ENCODE measurements at places on chromosomes 5 and 9.

- no peak for DNase-seq
Observed at GRCh38 chr5:81817980-81818379, 67.1 kb upstream of the SSBP2 start.

DNA sequence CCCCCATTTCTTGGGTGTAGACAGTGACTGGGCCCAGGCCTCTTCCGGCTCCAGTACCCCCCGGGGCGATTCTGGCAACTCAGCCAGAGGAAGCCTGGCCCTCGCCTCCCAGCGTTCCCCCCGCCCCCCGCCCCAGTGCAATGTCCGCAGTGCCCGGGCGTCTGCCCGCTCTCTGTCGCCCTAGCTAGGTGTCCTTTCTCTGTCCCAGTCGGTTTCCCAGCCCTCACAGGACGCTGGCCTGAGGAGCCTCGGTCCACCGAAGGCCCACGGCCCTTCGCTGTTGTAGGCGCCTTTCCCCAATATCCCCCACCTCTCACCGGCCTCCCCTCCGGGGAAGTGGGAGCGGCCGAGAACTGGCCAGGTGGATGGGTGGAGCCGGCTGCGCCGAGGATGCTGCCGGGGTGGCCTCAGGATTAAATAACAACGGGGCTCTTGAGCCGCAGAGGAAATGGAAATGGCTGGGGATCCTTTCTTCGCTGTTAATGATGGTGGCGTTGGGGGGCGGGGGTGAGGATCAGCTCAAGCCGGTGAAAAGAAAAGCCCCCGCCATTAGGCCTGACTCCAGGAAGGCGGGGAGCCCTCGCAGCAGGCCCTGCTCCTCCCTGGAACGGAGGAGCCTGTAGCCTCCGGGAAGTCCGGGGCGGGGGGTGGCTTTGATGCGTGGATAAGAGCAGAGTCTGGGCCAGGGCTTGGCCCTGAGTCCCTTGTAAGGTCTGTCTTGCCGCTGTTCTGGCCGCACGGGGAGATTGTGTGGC, 1.1 kb upstream of the SPRY4 start:
- no peak for DNase-seq

DNA sequence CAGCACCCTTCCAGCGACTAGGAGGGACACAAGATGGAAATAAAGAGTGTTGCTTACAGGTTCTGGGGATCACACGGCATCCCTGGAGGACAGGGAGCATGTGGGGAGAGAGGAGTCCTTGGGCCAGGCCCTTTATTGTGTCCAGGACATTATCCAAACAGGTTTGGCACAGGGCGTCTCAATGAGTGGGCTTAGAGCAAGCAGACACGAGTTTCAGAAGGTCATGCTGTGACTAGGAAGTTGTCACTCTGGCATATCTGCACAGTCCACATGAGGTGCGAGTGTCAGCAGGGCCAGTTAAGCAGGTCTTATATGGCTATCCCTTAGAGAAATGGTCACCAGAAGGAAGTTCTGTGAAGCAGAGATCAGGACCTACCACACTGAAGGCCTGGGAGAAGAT, 174.5 kb upstream of the OTULINL start:
- no peak for DNase-seq

DNA sequence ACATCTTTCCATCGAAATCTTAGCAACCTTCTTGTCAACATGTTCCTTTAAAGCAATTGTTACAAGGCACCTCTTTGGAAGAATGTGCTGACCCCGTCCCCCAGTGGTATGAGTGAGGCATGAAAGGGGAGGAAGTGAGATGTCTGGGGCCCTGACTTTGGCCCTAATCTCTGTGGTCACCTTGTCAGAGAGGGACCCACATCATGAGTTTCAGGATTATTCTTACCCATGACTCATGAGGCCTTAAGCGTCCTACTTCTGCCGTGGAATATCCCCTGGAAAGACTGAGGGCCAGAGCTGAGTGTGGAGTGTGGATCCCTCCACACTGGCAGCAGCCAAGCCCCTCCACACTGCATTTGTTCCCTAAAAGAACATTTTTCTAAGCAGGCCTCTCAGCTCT, 81.2 kb downstream of the FSTL4 start:
- no peak for DNase-seq

GRCh38 chr5:10452768-10453331, 11.2 kb downstream of the ROPN1L start:
- peak; percentile 82 for DNase-seq

GRCh38 chr5:172754596-172755356, 16.2 kb downstream of the DUSP1 start:
- no peak for DNase-seq

GRCh38 chr9:111078391-111079038, 40.2 kb upstream of the LPAR1 start:
- no peak for DNase-seq

- DNase-seq: no peak
Observed at GRCh38 chr9:72893437-72893836, 59.4 kb downstream of the ALDH1A1 start.

GRCh38 chr5:143696921-143697320, 115.0 kb upstream of the HMHB1 start:
- no peak for DNase-seq
